ENCODE measurements at places on chromosomes 2 and 18.
A peak's percentile ranks its signal among the peaks of the same experiment; 100 is the strongest.

- no peak for DNase-seq
Observed at GRCh38 chr2:68620772-68621171, 22.6 kb upstream of the PROKR1 start.

- DNase-seq, result peak; percentile 58
Observed at GRCh38 chr2:37414470-37414949, 70.1 kb downstream of the QPCT start.

DNA sequence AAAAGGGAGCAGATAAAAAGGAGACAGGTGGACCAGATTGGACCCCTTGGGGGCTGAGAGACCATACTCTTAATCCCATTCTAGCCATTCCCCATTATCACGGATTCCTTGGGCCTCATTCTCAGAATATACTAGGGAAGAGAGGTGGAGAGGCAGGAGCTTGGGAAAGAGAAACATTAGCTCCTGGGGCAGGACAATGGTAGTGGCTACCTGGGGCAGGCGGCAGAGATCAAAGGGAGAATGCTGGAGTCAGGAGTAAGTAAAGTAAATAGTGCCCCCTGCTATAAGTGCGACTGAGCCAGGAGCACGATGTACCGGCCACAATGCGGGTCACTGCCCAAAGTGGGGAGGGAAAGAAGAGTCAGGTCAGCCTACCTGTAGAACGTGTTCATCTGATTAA is 20.4 kb upstream of the IHH start:
- no peak for DNase-seq

DNA sequence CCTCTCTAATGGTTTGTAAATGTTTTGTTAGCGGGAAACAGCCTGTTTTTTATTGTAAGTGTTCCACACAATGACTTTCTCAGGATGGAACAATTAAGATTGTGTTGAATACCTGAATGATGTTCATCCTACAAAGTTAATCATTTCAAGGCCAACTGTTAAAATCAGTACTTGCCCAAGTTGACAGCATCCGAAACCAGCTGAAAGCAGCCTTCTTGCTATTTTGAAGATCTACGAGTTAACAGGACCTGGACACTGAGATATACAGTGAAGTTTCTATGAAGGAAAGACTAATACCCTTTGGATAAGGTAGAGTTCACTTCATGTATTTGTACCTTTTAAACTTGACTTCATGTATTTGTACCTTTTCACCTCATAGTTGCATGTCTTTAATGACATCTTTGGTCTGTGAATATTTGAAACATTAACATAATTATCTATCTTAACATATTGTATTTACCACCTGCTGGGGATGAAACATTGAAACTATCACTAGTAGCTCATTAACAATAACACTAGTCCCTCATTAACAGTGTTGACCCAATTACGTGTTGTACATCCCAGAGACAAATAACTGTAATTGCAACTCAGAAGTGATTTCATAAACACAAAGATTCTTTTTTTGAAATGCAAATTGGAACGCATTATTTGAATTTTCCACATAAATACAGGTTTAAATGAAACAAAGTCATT is 556.0 kb upstream of the MEX3C start:
- no peak for DNase-seq

GRCh38 chr2:168632709-168633121 is 169.7 kb upstream of the NOSTRIN start:
- DNase-seq, result peak; percentile 87

- no peak for DNase-seq
Observed at GRCh38 chr18:60247103-60247502, 125.5 kb downstream of the MC4R start.

DNA sequence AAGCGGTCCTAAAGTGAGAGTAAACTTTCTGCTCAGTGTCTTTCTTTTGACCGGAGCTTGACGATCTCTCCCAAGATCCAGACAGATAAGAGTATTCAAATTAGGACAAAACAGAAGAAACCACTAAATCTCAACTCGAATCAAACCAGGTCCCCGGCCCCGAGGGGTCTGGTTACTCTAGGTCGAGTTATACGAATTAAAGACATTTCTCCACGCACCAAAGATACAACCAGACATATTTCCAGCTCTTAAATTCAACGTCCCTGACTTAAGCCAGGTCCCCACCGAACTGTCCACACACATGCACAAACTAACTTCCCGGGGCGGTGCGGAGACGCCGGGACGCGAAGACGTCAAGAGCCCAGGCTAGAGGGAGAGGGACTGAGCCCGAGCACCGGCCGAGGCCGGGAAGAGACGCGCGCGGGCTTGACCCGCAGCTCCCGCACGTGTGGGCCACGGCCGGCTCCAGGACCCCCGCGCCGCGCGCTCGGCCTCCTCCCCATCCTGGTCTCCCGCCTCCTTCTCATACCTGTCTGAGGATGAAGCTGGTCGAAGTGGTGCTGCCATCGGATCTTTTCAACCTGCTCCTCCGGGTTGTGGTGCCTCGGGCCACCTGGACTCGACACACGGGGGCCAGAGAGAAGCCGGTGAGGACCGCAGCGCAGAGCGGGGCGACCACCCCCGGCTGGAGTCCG is 896 bp downstream of the CACNB4 start:
- peak; percentile 38 for DNase-seq
